Amniotic stem cell (primary cell): ENCODE measurements at places on chromosomes 13 and 19.

- DNase-seq: no peak
These were observed 388.3 kb downstream of the COG6 start for GRCh38 chr13:40043764-40044163.

GRCh38 chr19:46913852-46914430 lies 53.1 kb downstream of the ARHGAP35 start:
- DNase-seq: no peak

DNA sequence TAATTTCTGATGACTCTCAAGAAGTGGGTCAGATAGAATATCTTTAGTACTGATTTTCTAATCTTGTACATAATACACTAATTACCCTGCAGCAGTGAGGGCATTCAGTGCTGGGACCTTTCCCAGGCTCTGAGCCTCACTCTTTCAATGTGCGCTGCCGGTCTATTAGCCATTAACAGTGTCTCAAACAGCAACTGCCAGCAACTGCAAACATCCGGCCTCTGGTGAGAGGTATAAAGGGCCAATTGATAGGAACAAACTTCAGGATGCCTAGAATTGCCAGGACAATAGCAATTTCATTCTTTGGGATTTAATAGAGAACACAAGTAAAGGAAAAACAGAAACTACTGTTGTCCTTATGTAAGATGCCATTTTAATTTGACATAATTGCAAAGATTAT lies 604.4 kb upstream of the SPRY2 start:
- no peak for DNase-seq

GRCh38 chr19:43446746-43447489 lies 18.5 kb downstream of the LYPD3 start:
- DNase-seq: peak; percentile 45

GRCh38 chr19:447816-448560 lies 12.8 kb downstream of the SHC2 start:
- DNase-seq: no peak

- DNase-seq: no peak
These were observed 4.1 kb upstream of the IGSF23 start for GRCh38 chr19:44609219-44609618.

DNA sequence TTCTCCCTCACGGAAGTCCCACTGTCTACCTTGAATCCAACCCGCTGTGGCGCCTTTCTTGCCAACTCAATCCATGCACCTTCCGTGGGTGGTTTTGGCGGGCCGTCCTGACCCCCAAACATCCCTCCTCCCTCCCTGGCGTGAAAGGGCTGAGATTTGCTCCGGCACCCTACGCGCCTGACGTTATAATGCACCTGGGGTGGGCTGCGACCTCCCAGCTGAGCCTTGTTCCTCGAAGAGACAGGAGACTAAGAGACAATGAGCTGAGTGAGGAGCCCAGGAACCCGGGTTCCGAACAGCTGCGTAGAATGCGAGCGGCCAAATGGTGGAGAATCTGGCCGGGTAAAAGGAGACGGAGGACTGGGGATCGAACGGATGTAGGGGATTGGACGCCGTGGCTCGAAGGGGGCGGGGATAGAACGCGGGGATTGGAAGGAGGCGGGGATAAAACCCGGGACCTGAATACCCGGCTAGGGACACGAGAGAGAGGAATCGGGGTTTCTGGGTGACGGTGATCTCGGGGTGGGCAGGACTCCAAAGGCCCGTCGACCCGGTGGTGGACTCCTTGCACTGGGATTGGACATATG lies at the start of gene CPT1C:
Gene CPT1C, plus strand, starts transcription at position 461 of the 587 bp plus-strand sequence. CDS start 1,137 bp downstream, outside the sequence.
- DNase-seq: peak; percentile 57

GRCh38 chr13:104404325-104404724 lies 1338.1 kb upstream of the SLC10A2 start:
- DNase-seq: no peak

DNA sequence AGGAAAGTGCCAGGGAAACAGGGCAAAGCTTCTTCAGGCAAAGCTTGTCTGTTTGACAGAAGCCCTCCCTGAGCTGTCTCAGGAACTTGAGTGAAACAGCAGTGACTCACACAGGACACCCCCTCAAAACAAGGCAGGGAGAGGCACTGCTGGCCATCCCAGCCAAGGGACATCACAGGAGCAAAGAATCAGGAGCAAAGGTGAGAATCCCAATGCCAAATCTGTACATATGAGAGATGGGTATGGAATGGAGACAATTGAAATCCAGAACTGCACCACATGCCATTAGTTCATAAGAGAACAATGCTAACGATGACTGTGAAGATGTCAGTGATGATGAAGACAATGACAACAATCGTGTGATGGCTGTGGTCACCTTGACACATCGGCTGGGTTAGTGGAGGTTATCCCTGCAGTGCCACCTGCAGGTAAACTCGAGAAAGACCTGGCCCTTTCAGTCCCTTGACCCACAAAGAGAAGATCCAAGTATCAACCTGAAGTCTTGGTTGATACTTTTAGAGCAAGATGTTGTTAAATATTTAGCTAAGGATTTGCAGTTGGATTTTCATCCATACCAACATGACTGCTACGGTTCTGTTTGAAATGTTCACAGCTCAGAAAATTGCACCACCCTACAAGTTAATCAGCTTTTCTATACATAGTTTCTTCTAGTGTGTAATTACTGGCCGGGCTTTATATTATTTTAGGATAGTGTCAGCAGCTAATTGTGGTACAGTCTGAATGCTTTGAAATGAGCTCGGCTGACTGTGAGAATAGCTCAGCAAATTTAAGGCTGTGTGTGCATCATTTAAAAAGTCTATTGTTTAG lies 42.0 kb upstream of the IPO5 start:
- DNase-seq: no peak

GRCh38 chr13:42140494-42140893 lies 92.0 kb downstream of the DGKH start:
- no peak for DNase-seq

- no peak for DNase-seq
These were observed 19.6 kb upstream of the KCTD4 start for GRCh38 chr13:45220403-45220802.

GRCh38 chr19:39736088-39736487 lies 1.7 kb downstream of the CLC start:
- DNase-seq: no peak

DNA sequence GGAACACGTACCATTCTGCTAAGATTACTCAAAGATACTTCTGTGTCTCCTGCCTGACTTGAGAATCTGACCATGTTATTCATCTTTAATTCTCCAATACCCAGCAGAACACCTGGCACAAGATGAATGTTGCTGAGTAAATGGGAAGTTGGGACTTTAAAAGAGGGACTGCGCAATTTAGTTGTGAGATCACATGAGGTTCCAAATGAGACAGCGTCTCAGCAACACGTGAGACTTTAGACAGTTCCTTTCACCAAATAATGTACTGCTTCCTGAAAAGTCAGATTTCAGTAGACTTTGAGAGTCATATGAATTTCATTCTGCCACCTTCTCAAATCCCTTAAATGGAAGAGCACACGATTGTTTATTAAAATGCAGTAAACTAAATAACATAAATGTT lies 36.7 kb downstream of the DOCK9 start:
- DNase-seq: no peak

DNA sequence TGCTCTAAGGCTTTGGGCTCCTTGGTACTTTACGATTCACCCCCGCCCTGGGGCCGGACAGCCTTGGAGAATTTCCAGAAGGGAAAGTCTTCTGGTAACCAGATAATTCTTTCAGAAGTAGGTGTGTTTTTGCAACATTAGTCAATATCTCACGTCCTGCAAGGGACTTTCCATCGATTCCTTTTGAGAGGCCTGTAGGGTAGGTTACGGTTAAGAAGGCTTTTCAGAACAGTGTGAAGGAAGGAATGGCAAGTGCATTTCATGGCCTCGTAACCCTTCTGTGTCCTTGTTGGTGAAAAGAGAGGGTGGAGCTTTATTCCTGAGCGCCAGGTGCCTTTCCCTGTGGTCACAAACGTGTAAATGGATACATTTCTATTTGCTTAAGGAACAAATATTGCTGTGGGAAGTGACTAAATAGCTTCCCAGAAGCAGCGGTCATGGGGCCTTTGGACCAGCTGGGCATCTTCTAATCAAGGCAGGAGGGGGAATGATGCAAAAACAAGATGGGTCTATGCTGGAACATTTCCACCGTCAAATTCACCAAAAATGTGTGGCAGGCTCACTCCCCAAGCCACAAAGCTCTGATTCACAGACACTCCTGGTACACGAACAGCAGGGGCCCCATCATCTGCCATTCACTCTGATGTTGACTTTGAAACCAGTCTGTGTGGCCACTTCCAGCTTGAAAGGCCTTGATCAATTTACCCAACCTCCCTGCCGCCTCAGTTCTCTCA lies 99.2 kb downstream of the ANKRD10 start:
- DNase-seq: no peak
